ENCODE measurements at places on chromosomes 2 and 18.

- DNase-seq: no peak
Measured at GRCh38 chr18:13437034-13437433, 218.5 kb downstream of the LDLRAD4 start.

- DNase-seq: no peak
Measured at GRCh38 chr2:30113617-30114293, 33.1 kb upstream of the YPEL5 start.

GRCh38 chr2:201440182-201440581 lies 11.1 kb downstream of the TRAK2 start:
- no peak for DNase-seq

DNA sequence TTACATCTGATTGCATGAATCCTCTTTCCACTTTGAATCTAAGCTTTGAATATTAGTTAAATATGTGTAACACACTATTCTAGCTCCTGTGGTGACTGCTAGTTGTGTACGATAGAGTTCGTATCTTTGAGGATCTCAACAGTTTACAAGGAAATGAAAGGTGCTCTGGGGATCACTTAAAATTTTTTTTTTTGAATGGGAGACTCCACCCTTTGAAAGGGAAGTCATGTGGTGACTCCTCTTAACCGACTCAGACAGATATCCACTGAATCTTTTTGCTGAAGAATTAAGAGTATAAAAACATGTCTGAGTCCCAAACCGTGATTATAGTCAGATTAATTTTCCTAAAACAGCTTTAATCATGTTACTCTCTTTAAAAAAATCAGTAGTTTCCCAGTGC lies 4.0 kb downstream of the CLIP4 start:
- DNase-seq: no peak

DNA sequence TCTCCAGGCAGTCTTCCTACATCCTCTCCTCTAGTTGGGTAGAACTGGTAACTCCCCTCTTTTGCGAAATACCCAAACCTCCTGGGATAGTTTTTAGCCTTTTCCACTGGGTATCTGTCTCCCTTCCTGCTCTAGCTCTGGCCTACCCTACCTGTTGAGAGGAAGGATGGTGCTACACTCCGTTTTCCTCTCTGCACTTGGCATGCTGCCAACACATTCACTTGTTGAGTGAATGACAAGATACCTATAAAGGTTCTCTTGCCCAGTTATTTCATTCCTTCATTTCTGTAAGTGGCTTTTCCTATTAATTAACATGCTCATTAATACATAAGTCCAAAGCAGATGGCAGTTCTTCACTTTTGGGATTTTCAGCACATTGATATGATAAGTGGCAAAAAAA lies 293.8 kb downstream of the CNTNAP5 start:
- DNase-seq: no peak

DNA sequence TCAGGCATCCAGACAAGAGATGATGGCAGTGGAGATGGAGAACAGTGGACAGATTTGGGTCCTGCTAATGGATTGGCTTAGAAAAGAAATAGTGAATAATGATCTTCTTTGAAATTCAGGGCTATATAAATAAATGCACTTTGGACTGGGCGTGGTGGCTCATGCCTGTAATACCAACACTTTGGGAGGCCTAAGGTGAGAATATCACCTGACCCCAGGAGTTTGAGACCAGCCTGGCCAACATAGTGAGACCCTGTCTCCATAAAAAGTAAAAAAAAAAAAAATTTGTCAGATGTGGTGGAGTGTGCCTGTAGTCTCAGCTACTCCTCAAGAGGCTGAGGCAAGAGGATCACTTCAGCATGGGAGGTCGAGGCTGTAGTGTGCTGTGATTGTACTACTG lies 102.4 kb upstream of the STON1 start:
- no peak for DNase-seq

DNA sequence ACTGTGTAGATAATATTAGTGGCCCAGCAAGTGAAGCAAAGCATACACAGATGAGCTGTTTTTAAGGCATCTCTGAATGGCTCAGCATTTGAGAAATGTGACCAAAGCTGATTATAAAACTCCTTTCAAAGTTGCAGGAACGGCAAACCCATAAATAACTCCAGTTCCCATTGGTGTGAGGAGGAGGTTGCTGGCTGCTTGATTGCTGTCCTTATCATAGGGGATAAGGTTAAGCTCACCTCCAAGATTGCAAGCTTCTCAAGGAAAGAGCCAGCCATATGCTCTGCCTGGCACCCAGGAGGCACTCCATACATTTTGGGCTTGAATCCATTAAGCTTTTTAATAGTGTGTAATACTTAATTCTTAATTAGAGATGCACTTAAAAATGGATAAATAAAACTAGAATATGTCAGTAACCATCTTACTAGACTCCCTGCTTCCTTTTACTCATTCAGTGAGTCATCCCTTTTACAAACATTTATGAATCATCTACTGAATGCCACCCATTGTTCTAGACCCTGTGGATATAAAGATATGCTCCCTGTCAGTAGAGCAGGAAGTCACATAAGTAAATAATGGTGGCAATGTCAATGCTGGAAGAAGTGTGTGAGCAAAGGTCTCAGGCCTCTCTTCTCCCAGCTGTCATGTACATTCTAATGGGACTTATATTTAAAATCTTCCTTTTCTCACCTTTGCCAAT lies 99.3 kb downstream of the SPATS2L start:
- no peak for DNase-seq

DNA sequence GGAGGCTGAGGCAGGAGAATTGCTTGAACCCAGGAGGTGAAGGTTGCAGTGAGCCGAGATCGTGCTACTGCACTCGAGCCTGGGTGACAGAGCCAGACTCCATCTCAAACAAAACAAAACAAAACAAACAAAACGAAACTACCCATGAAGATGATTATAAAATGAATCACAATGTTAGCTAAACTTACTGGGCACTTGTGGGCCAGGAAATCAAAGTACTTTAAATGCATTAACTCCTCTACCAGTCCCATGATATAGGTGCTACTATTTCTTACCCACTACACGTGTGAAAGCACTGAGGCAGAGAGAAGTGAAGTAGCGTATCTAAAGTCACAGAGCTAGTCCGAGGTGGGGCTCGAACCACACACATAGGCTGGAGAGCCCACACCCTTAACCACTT lies 53.6 kb downstream of the POLE4 start:
- DNase-seq: no peak

- DNase-seq: no peak
Measured at GRCh38 chr2:8448824-8449556, 232.9 kb upstream of the ID2 start.

GRCh38 chr2:70619167-70619566 lies 65.5 kb upstream of the TGFA start:
- no peak for DNase-seq

DNA sequence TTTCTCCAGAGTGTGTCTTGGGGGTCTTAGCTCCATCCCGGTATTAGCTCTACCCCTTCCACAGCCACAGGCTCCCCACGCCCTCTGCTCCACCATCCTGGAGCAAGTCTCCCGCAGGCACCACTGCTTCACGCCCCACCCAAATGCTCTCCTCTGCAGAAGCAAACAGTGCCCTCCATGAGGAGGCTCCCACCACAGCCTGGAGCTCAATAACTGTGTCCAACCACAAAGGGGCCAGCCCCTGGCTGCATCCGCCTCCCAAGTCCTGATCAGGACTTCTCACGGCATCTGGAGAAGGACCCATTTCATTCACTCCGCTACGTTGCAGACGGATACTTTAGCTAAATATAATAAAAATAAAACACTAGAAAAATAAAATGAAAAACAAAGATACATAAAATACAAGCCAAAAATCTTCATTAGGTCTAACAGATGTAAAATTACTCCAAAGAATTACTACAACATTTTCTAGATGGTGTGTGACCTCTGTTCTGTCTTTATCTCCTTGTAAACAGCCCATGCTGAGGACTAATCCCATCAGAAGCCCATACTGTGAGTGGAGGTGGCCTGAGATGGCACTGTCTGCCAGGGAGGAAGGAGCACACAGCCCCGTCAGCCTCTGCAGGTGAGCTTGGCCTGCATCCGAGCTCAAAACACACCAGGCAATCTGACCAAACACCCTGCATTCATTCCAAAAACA lies 210.8 kb upstream of the RAB6C start:
- DNase-seq: no peak

- DNase-seq: no peak
Measured at GRCh38 chr2:45957533-45958227, 306.2 kb downstream of the PRKCE start.

- no peak for DNase-seq
Measured at GRCh38 chr2:160205505-160205904, 5.4 kb upstream of the ITGB6 start.

- DNase-seq: no peak
Measured at GRCh38 chr2:101114268-101114783, 36.9 kb downstream of the TBC1D8 start.

GRCh38 chr2:171004363-171004762 lies 75.3 kb downstream of the GORASP2 start:
- DNase-seq: no peak
